ENCODE measurements at places on chromosomes 4 and X.

DNA sequence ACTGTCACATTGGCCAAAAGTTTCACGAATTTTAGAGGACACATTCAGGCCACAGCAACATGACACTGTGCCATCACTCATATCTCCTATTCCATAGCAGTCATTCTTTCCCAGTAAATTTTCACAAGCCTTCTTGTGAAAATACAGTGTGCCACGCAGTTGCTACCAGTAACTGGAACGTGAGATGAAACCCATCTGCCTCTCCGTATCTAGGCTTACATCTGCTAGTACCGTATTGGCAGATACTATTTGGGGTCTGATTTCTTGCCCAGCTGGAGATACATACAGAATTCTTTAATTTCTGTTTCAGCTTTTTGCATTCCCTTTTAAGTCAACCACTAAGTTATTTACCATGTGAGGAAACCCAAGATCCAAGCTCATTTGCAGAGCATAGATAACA is 8.7 kb upstream of the FAM241A start:
- no peak for DNase-seq

GRCh38 chr4:112196461-112196860 is 35.1 kb upstream of the AP1AR start:
- DNase-seq, result no peak

DNA sequence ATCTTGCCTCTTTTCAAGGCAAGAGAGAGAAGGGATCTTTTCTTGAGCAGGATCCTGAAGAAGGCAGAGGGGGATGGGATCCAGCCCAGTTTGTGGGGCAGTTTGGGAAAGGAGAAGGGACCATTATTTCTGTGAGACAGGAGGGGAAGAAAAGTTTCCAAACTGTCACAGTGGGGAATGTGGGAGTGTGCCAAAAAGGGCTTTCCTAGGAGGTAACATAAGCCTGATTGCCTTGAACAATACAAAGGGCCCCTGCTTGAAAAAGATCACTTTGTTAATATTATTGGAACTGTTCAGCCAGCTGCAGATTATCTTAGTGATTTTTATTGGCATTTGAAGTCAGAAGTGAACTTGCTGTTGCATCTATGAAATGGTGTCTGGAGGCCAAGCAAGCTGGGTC is 55.2 kb downstream of the MTM1 start:
- DNase-seq, result no peak

DNA sequence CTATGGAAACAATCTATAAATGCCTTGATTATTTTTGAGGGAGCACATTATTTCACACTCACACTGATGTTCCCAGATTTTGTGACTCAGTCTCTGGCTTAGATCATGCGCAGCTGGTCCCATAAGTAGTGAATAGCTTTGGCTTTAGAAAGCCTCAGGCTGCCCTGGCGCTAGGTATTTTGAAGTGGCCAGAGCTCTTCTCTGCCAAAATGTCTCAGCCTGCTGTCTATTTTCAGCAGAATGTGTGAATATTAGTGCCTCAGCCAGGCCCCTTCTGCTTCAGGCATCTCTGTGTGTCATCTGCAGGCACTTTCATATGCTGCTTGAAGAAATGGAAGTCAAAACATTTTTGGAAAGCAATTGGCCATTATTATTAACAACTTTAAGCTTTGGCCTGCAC is 931.0 kb upstream of the INTU start:
- no peak for DNase-seq

- no peak for DNase-seq
These were observed 196.8 kb upstream of the ANXA3 start for GRCh38 chr4:78354782-78355181.

DNA sequence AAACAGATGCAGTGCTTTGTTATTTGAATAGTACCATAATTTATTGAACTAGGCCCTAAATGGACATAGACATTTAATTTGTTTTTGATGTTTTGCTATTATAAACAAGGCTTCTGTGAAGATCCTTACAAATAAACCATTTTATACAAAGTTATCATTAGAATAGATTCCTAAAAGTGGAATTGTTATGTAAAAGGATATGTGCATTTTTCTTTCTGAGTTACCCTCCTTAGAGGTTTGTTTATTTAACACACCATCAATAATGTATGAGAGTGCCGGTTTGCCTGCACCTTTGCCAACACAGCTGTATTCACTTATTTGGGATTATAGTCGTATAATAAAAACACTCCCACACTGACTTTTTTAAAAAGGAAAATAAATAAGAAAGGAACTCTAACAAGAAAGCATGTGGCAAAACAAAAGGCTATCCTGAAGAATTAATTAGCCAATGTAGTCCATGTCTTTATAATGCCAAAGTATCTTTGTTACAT is 84.8 kb downstream of the PAK3 start:
- DNase-seq, result no peak

- DNase-seq, result no peak
These were observed 170.6 kb downstream of the MSN start for GRCh38 chrX:65837875-65838549.

- no peak for DNase-seq
These were observed 17.7 kb downstream of the SPARCL1 start for GRCh38 chr4:87511500-87511899.

DNA sequence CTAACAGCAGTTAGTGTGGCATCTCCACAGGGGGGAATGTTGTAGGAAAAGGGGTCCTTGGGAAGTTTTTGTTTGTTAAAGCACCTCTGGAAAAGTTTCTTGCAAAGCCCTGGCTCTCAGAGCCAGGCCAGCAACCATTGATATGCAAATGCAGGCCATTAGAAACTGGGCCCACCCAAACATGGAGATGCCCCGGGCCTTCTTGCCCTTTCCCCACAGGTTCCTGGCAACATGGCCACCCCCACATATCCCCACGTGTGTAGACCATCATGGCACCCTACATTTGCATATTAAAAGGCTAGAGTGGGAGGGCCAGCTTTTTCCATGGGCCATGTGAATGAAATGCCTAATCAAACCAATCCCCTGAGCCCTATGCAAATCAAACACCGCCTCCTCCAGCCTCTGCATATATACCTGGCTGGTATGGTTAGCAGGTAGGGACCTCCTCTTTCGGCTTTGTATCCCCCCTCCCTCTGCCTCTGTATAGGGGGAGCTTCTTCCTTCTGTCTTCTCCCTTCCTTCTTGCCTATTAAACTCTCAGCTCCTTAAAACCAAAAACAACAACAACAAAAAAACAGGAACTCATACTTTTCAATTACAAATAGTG is 44.0 kb upstream of the ZCCHC13 start:
- DNase-seq, result no peak
